Activated naive CD4-positive, alpha-beta T cell treated with anti-CD3 and anti-CD28 coated beads, Interleukin-2, amount 10 ng/mL, durations not matched to agents 5 hours and 36 hours (primary cell): ENCODE measurements at places on chromosomes 4 and X. TPM values are rescaled to one million over a fixed set of nuclear protein-coding genes. Genes with fewer than 3 reads are reported as not detected.

DGKK gene
- total RNA-seq, result not detected

MAGEB2 gene
- not detected for total RNA-seq

F8 gene
- 2.9 TPM for total RNA-seq

DUX4 gene
- not detected for total RNA-seq

SOX3 gene
- total RNA-seq, result not detected

FAM13A gene
- 104 TPM for total RNA-seq

UCHL1 gene
- total RNA-seq, result not detected

SLC7A11 gene
- total RNA-seq, result 1.1 TPM
